ENCODE measurements at places on chromosomes 1 and 21.

DNA sequence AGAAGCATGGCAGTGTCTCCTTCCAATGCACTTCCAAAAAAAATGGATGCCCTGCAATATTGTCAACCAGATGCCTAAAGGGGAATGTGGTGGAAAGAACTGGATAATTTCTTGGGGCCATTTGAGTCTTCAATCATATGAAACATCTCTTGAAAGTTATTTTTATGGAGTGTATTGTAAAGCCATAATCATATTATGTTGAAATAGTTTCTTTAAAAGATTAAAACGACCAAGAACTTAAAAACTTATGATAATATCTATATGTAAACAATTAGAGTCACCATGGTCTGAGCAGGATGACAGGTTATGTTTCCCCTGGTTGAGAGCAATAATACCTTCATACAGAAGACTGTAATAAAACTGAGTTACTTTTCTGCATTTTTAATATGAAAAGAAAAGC, 457.2 kb downstream of the PCP4 start:
- no peak for DNase-seq

- DNase-seq, result no peak
Observed at GRCh38 chr1:188397521-188397920, 1568.8 kb downstream of the PLA2G4A start.

DNA sequence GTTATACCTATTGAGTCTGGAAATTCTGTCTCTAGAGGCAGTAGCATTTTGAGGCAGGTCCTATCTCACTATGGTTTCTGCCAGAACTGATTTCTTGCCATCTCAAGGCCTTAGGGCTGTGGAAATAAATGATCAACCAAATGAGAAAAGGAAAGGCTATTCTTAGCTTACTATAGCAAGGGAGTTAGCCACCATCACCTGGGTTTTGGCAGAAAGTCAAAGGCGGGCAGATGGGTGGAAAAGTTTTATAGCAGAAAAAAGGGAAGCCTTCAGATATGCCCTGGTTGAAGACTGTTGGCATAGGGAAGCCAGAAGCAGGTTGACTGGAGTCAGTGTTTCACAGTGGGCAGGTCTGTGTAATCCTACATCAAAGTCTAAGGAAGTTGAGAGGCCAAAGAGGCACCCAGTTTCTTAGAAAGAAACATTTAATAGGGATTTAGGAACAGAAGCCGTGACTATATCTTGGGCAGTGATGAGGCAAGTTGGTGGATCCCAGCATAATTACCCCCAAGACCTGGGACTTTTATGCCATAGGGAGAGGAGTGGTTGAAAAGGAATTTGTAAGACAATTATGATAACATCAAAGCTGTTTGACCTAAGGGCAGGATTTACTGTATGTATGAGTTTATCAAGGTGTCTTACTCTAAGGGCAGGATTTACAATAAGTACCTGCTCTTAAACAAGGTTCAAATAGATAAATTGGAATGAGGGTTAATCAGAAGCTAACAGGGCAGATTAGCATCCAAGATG, 29.7 kb downstream of the CTH start:
- DNase-seq, result no peak

DNA sequence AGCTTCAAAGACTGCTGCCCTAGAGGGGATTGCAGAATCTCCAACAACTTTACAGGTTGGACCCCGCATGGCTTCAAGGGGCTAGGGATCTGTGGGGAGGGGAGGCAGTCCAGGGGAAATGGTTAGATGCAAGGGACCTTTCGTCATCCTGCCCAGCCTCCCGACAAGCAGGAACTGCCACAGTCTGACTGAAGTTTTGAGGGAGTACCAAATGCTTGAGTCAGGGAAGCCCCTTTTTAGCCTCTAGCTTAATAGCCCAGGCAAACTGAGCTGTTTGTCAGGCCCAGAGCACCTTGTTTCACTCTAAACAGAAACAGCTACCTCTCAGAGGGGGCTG, 1.1 kb downstream of the TOR3A start:
- DNase-seq, result peak; percentile 35

DNA sequence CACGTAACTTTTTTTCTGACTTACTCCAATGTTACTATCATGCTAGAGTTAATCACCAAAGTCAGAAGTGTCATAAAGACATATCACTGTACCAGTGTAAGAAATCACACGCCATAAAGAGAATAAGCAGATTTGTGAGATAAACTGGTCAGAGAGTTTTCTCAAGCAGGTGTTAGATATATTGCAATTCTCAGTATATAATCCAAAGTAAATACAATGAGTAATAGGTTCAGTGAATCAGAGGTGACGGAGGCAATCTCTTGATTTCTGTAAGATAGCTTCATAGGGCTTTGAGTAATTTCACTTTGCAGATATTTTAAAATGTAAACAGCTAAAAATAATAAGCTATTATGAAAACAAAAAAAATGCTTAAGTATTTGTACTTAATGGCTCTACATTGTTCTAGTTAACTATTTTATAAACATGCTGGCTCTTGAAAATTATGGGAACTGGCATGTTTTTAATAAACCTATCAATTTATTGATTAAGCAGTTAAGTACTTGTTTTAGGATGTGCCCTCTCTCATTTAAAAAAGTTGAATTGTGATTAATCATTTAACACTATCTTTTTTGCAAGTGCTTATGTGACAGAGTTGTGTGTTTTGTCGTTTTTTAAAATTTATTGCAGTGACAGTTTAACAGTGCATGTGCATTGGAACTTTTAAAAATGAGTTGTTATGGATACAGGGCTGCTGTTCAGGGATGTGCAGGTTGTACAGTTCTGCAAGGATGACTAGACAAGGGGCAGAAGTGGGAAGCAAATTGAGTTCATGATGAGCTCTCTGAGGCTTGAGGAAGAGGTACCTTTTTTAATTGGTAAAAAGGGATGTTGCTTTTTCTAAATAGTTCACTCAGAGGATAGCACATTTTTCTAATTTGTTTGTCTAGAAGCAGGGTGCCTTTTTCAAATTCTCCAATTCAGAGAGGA, 119.1 kb downstream of the USP25 start:
- DNase-seq, result peak; percentile 32

- DNase-seq, result peak; percentile 39
Observed at GRCh38 chr1:116693759-116694480, 26.4 kb upstream of the IGSF3 start.

GRCh38 chr1:180181996-180182642, 27.4 kb downstream of the QSOX1 start:
- no peak for DNase-seq

GRCh38 chr1:33349081-33349759, 28.3 kb upstream of the A3GALT2 start:
- DNase-seq, result peak; percentile 27

DNA sequence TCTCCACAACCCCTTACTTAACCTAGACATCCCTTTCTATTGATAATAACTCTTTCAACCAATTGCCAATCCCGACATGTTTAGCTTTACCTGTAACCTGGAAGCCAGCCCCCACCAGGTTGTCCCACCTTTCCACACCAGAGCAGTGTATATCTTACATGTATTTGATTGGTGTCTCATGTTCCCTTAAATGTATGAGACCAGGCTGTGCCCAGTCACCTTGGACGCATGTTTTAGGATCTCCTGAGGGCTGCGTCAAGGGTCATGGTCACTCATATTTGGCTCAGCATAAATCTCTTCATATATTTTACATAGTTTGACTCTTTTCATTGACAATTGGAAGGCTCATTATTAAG, 5.3 kb upstream of the SLC19A1 start:
- no peak for DNase-seq

- no peak for DNase-seq
Observed at GRCh38 chr21:45255381-45256020, 32.2 kb downstream of the POFUT2 start.

- DNase-seq, result no peak
Observed at GRCh38 chr1:196423612-196424011, 184.6 kb downstream of the KCNT2 start.

DNA sequence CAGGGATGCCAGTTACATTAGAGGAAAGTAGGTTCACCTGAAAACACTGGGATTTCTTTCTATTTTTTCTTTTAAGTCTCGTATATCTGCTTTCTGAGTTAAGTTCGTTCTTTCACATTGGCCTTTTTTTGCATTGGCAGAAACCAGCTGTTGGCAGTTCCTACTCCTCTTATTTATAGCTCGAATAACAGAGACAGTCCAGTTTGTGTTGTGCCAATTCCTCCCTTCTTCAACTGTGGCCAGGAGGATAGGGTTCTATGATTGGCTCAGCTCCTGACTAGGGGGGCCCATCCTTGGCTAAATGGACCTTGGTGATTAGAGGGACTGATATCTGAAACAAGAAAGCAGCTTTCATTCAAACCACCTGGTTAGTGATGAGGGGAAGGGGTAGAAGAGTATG, 115.8 kb downstream of the RPS6KC1 start:
- DNase-seq, result no peak

DNA sequence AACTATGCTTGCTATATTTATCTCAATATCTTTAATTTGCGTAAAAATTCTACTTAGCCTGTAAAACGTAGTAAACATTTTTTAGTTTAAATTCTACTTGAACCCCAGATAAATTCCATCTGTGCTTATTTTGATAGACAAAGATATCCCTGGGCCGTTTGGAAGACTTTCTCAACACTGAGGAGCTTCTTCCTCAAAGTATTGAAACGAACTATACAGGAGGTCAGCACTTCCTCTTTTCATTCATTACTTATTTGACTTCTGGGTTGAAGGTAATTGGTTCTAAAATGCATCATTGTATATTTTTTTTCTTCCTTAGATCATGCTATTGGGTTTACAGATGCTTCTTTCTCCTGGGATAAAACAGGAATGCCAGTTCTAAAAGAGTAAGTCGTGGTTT, 74.7 kb downstream of the HSPA13 start:
- no peak for DNase-seq

DNA sequence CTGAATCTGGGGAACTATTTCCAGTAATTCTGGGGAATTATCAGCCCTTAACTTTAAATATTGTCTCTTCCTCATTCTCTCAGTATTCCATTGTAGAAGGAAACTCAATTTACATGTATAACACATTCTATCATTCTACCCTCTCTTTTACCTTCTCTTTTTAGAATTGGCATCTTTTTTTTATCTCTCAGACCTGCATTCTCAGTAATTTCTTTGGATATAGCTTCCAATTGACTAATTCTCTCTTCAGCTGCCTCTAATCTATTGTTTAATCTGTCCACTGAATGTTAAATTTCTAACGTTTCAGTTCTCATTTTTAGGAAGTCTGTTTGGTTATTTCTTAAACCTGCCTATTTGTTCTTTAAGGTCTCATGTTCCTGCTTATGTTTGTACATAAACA, 33.0 kb downstream of the MAB21L3 start:
- no peak for DNase-seq

- DNase-seq, result peak; percentile 55
Observed at GRCh38 chr1:44217809-44218410, 4.6 kb downstream of the DMAP1 start.

DNA sequence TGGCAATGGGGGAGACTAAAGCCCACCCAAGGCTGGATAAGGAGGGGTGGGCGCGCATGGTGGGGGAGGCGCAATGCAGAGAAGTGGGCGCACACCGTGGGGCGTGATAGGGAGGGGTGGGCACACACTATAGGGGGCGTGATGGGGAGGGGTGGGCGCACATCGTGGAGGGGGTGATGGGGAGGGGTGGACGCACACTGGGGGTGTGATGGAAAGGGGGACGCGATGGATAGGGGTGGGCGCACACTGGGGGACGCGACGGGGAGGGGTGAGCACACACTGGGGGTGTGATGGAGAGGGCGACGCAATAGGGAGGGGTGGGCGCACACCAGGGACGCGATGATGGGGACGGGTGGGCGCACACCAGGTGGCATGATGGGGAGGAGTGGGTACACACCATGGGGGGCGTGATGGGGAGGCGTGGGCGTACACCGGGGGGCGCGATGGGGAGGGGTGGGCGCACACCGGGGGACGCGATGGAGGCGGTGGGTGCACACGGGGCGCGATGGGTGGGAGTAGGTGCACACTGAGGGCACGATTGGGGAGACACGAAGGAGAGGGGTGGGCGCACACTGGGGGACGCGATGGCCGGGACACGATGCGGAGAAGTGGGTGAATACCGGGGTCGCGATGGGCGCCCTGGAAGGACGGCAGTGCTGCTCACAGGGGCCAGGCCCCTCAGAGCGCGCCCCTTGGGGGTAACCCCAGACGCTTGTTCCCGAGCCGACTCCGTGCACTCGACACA, 929 bp downstream of the SUMO3 start:
- DNase-seq, result no peak

DNA sequence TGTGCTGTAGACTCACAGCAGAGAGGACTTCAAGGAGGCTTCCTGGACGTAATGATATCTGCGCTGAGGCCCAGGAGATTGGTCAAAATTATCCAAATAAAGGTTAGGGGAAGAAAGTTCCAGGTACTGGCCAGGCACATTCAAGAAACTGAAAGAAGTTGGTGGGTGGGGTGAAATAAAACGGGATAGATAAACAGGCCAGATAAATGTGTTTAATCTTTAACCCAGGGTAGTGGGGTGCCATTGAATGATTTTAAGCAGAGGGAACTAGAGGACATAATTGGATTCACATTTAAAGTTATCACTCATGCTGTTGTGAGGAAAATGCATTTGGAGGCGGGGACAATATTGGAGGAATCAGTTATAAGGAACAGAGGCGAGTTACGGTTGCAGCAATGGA, 134.7 kb downstream of the NR5A2 start:
- DNase-seq, result no peak

- no peak for DNase-seq
Observed at GRCh38 chr1:26411624-26412074, 1.0 kb downstream of the LIN28A start.

- DNase-seq, result no peak
Observed at GRCh38 chr1:38803647-38804046, 55.9 kb downstream of the RRAGC start.

DNA sequence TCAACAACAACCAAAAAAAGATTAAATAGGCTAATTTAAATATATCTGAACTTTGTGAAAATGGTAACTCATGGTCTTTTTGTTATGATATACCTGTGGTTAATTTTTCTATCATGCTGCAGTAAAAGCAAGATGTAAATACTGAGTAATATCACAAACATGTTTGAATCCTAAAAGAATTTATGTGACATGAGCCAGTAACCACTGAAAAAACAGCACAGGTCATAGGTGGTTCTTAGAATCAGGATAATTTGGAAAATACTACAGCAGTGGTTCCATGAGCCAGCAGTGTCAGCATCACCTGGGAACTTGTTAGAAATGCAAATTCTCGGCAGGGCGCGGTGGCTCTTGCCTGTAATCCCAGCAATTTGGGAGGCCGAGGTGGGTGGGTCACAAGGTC, 4.1 kb downstream of the ATP5IF1 start:
- no peak for DNase-seq

DNA sequence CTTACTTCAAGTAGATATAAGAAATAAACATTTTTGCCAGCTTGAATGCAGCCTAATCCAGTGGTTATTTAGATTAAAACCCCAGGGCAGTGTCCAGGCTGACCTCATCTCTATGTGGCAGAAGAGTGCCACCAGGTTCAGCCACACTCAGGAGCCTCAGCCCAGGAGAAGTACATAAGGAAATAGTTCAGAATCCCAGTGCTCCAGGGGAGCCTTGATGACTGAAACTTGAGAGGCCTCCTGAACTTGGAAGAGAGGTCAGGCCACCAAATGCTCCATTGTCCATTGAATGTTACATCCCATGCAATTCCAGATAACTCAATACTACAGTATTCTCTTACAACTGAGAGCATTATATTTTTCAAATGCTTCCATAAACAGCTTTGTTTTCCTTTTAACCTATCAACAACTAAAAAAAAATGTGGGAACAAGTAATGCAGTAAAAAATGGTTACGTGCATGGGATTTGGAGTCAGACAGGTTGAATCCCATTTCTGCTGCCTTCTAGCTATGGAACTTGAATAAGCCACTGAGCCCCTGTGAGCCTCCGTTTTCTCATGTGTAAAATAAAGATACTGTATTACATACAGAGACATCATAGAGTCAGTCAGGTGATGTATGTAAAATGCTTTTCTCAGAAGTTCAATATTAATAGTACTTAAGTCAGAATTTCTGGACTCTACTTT, 248.0 kb downstream of the PLPP3 start:
- DNase-seq, result no peak

Data from AG10803 (cell line).